ENCODE measurements at places on chromosomes 6 and 20.

DNA sequence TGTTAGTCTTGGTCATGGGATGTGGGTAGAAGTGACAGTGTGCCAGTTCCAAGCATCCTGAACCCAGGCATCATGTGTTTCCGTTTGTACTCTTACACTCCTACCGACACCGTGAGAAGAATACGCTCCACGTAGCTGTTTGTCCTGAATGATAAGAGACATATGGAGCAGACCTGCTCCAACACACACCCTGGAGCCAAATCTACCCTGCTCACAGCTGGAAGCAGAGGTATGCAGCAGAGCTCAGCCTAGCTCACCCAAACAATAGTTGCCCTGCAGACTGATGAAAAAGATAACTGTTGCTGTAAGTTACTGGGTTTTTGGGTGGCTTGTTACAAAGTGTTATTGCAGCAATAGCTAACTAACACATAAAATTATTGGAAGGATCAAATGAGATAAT lies 14.3 kb upstream of the PDSS2 start:
- no peak for DNase-seq

DNA sequence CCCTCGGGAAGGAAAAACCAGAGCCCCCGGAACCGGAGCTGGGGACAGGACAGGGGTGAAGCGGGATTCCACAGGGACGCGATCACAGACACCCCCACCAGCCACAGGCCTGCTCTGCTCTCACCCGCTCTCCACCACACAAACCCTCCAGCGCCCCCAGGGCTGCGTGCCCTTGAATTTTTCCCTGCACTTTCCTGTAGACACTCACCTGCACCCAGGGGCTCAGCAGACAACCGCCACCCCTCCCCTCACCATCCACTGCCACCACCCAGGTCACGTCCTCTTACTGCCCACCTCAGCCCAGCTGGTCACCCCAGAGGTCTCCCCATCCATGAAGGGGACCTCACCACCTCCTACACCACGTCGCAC lies 631 bp downstream of the ULBP2 start:
- no peak for DNase-seq

DNA sequence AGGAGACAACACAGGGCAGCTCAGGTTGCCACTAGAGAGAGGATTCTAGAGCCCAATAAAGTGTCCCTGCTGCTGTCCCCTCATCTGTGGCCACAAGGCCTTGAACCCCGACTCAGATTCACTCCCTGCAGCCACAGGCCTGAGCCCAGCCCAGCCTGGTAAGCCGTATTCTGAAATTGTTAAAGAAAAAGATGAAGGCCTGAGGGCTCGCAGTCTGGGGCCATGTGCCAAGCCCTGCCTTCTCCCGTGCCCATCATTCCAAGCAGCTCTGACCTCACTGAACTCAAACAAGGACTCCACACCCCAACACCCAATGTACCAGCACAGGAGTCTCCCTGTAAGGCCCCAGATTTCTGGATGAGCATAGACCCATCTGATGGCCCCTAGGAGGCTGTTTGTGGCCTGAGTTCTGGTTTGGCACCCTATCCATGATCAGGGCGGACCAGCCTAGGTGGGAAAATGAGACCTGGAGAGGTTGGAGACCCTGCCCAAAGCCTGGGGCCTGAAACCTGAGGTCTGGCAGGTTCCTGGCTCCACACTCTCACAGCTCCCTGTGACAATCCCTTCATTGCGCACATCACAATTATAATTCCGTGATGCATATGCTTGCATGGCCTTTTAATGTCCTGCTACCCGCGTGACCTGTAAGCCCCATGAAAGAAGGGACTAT lies 62.0 kb upstream of the TOP1 start:
- DNase-seq: no peak

- no peak for DNase-seq
These were observed 86.1 kb upstream of the BACH2 start for GRCh38 chr6:90382760-90383159.

GRCh38 chr20:32762754-32763201 lies 593 bp downstream of the DNMT3B start:
- DNase-seq: no peak

GRCh38 chr6:28982476-28983266 lies 22.4 kb downstream of the ZNF311 start:
- DNase-seq: peak; percentile 26

- no peak for DNase-seq
These were observed 133.7 kb downstream of the PTCHD4 start for GRCh38 chr6:47977314-47977713.

DNA sequence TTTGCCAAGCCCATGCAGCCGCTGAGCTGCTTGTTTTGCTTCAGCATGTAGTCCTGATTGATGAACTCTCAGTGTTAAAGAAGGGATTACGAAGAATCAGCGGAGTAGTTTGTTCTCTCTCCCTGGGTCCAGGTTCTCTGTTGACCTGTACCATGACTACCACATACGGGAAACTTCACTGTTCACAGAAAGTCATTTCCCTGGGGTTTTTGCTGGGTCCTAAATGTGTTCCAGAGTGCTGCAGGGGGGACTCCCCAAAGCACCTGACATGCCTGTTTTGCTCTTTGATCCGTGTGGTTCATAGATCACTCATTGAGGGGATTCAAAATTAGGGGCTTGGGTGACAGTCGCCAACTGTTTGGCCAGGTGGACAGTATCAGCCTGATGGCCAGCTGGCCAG lies 5.5 kb downstream of the LSM14B start:
- no peak for DNase-seq

DNA sequence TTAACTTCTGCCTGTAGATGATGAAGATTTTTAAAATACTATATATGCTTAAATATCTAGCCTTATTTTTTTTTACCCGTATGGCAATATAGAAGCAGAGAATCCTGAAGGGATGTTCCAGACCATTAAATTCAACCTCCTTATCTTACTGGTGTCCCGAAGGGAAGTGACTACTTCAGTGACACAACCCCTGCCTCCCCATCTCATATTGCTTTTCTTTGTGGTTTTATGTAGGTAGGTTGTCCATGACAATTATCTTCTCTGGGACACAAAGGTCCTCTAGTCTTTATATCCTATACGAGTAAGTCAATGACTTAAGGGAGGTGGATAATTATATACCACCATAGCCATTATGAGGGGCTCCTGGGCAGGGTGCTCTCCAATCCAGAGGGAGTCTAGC lies 57.4 kb upstream of the EMILIN3 start:
- DNase-seq: no peak

- peak; percentile 47 for DNase-seq
These were observed 512 bp downstream of the TAP1 start for GRCh38 chr6:32852844-32853540.

DNA sequence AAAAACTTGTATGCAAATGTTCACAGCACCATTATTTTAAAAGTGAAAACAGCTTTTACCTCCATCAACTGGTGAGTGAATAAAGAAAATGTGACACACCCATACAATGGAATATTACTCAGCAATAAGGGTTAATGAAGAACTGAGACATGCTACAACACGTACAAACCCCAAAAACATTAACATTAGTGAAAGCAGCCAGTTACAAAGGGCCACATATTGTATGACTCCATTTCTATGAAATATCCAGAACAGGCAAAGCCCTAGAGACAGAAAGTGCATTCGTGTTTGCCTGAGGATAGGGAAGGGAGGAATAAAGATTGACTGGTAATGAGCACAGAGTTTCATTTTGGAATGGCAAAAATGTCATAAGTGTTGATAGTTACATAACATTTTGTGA lies 21.5 kb downstream of the EPM2A start:
- DNase-seq: no peak

- peak; percentile 25 for DNase-seq
These were observed 40.4 kb upstream of the ARG1 start for GRCh38 chr6:131532580-131533039.

- DNase-seq: no peak
These were observed 22.9 kb upstream of the TMEM170B start for GRCh38 chr6:11514672-11515071.

DNA sequence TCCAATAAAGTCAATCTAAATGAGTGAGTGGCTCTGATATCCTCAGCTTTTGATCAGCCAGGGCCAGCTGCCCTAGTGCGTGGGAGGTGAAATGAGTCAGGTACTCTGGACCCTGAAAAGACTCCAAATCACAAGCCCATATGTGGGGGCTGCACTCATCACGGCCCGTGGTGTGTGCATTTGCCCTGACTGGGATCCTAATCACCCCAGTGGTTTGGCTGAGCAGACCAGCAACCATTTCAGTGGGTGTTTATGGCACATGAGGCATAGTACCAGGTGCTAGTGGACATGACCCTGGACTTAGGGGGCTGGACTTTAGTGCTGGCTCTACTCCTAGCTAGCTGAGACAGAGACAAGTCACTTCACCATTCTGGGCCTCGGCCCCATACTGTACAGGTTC lies 39.4 kb downstream of the SCML4 start:
- DNase-seq: no peak

- DNase-seq: no peak
These were observed 110.2 kb upstream of the RPS6KA2 start for GRCh38 chr6:166737261-166737660.

GRCh38 chr6:119308048-119308570 lies 41.5 kb downstream of the MAN1A1 start:
- DNase-seq: no peak

DNA sequence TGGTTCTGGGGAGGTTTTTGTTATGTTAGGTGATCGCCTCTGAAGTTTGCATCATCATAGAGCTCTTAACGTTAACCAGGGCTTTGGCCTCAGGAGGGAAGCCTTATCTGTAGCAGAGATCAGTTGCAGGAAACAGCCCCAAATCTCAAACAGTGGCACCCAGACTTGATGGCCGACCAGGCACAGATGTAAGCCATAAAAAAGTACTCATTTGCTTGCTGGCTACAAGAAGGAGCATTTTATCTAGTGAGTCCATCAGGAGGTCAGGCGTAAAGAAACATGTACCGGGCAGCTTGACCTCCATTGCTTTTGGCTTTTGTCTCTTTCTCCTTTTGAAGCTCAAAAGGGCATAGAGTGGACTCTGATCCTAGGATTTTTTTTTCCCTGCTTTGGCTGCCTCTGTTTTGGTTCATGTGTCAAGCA lies 122.3 kb downstream of the CCDC170 start:
- no peak for DNase-seq

GRCh38 chr6:167291623-167292300 lies 647 bp downstream of the UNC93A start:
- DNase-seq: no peak

DNA sequence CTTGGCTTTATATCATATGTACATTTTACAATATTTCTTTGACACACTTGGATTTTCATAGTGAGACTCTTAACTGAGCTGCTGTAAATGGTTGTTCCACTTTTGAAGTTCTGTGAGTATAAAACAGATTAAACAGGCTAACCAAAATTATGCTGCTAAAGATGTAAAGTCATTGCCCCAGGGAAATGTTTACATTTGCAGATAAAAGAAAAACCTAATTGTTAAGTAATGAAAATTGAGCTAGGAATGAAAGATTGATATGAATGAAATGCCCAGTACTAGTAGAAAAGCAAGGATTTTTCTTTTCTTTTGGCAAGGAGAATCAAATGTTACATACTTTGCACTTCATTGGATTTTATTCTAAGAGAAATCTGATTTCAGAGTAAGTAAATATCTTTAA lies 159.4 kb downstream of the IMPG1 start:
- no peak for DNase-seq

DNA sequence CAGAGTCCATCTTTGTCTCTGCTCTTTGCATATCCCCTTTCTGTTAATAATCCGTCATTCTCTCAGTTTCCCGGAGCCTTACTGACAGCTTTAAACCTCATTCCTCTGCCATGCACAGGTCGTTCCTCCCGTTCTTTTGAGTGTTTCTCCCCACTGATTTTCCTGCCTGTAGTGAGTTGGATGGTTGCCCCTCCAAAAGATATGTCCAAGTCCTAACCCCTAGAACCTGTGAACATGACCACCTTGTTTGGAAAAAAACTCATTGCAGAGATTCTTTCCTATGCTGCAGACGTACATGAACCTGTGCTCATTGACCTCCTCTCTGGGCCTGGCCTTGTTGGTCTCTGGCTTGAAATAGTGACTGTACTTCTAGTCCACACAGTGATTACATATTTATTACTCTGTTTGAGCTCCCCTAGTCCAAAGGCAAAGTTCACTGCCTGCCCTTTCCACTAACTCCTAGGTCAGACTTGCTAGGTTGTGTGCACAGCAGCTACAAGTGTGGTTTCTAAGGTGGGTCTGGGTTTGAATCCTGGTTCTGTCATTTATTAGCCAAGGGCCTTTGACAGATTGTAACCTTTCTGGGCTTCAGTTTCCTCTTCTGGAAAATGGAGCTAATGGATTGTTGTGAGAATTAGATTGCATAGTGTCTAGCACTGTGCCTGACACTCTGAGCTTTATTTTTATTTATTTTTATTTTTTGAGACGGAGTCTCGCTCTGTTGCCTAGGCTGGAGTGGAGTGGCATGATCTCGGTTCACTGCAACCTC lies 29.3 kb downstream of the PPARD start:
- no peak for DNase-seq

DNA sequence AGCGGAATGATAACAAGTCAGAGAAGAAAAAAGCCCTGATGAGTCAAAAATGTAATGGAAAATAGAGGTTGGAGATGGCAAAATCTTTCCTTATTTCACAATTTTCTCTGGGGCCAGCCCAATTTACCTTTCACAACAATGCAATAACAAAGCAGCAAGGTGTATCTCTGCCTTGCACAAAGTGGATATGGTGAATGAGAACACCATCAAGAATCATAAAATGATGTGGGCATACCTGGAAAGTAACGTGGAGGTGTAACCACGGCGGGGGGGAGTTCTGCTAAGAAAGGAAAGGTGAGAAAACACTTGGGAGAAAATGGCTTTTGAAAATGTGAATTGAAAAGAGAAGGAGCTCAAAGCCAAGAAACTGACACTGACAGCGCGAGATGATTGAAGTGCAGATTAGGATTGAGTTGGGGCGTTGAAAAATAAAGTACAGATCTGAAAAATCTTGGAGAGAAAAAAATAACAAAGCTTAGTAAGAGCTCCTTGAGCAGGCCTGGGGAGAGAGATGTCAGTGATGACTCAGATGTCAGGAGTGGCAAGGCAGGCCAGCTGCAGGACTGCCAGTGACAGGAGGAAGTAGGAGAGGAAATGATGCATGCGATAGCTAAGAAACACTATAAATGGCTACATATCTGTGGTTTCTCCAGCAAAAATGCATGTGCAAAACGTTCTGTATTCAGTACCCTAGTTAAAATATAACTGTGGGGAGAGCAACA lies 26.2 kb downstream of the ARHGAP18 start:
- peak; percentile 89 for DNase-seq

- no peak for DNase-seq
These were observed 47.7 kb downstream of the PYGB start for GRCh38 chr20:25295386-25296093.

- DNase-seq: no peak
These were observed 847.0 kb upstream of the MAP3K7 start for GRCh38 chr6:91433660-91434534.

GRCh38 chr20:62850333-62850974 lies 11.2 kb downstream of the TCFL5 start:
- no peak for DNase-seq

Data from CD4-positive, alpha-beta T cell treated with Interleukin-4 for 4 hours (primary cell).